IMR-90 (cell line): ENCODE measurements at places on chromosomes 3 and 15. TPM values are rescaled to one million over a fixed set of nuclear protein-coding genes. Genes with fewer than 3 reads are reported as not detected.

The RARB gene
- 0.52 and 0.53 TPM in 2 replicates for polyA plus RNA-seq

The MEGF11 gene
- polyA plus RNA-seq: not detected in 2 replicates

The MST1R gene
- polyA plus RNA-seq: 0.10 and 0.14 TPM in 2 replicates

The ASB14 gene
- polyA plus RNA-seq: not detected in 2 replicates

The CPN2 gene
- 0.07 TPM in 2 replicates for polyA plus RNA-seq

The TGM4 gene
- polyA plus RNA-seq: 0.03 and 0.10 TPM in 2 replicates

The PPP1R14D gene
- not detected in 2 replicates for polyA plus RNA-seq

The ERICH6 gene
- polyA plus RNA-seq: not detected in 2 replicates

The SOX14 gene
- not detected in 2 replicates for polyA plus RNA-seq
